ENCODE measurements at places on chromosomes 12 and 14. TPM values are rescaled to one million over a fixed set of nuclear protein-coding genes. Genes with fewer than 3 reads are reported as not detected.

Gene CCDC197
- total RNA-seq: not detected

Gene LMO3
- 54.8 TPM for total RNA-seq

Gene PLXNC1
- 7.8 TPM for total RNA-seq

Gene PTPRB
- total RNA-seq: 1.0 TPM

Gene SLC22A17
- total RNA-seq: 2.7 TPM

Gene NUDT4
- 75.1 TPM for total RNA-seq

Gene CD163L1
- total RNA-seq: 1.3 TPM

DNA sequence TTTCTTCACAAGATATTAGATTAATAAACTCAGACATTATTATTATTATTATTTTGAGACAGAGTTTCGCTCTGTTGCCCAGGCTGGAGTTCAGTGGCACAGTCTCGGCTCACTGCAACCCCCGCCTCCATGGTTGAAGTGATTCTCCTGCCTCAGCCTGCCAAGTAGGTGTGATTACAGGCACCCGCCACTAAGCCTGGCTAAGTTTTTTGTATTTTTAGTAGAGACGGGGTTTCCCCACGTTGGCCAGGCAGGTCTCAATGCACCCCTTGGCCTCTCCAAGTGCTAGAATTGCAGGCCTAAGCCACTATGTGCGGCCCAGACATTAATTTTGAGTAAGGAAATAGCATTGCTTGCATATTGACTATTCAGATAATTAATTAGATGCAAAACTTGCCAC lies 554.9 kb upstream of the LRFN5 start:
- ATAC-seq: no peak

- ATAC-seq: no peak
These were observed 27.1 kb downstream of the PRKAB1 start for GRCh38 chr12:119695034-119695433.

GRCh38 chr12:90129366-90130030 lies 420.9 kb upstream of the ATP2B1 start:
- no peak for ATAC-seq

DNA sequence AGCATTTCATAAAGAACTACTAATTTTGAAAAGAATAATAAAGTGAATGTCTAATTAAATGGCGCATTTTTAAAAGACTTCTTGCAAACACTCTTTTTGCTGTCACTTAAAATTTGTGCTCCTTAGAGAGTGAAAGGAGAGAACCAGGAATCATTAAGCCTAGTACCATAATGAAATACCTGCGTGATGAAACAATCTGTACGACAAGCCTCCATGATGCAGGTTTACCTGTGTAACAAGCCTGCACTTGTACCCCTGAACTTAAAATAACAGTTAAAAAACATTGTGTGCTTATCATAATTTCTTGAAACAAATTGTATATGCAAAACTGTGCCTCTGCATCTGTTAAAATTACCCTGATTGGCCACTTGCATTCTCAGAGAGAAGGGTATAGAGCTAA lies 108.1 kb downstream of the MGAT4C start:
- no peak for ATAC-seq

Gene CLEC2D
- 2.8 TPM for total RNA-seq

GRCh38 chr12:7970475-7971252 lies 34.7 kb upstream of the SLC2A3 start:
- peak; percentile 97 for ATAC-seq

- no peak for ATAC-seq
These were observed 2.7 kb downstream of the OTX2 start for GRCh38 chr14:56807386-56808109.

DNA sequence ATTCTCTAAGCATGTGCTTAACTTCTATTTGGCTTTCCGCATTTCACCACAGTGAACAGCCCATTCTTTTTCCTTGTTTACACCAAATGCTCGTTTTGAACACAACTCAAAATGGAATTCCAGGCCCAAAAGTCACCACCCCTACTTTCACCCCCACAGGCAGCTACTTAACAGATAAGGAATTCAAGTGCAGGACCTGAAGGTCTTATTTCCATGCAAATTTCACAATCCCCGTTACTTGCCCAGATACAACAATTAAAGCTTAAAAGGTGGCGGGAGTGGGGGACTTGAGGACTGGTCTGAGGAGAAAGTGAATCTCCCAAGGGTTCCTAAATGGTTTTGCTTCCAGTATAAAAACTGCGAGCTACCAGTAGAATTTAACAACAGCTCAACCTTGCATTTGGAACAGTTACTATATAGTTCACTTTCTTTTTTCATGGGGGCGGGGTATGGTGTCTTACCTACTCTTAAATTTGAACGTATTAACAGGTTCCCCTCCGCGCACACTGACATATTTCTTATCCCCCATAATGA lies 3.7 kb downstream of the USP44 start:
- no peak for ATAC-seq

- no peak for ATAC-seq
These were observed 51.4 kb downstream of the TMEM132C start for GRCh38 chr12:128318341-128318740.

DNA sequence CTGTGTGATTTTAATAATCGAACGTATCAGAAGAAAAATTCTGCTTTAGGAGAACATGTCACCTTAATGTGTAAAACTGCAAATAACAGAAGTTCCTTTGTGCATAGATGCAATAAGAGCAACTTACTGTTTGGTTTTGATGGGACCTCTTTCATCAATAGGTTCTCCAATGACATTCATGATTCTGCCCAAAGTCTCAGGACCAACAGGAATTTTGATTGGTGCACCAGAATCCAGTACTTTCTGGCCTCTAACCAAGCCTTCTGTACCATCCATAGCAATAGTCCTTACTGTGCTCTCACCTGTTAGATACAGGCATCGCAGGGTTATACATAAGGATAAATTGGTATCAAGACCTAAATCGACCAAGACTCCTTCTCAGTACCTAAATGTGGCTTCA lies 1.1 kb downstream of the ATP5F1B start:
- no peak for ATAC-seq

DNA sequence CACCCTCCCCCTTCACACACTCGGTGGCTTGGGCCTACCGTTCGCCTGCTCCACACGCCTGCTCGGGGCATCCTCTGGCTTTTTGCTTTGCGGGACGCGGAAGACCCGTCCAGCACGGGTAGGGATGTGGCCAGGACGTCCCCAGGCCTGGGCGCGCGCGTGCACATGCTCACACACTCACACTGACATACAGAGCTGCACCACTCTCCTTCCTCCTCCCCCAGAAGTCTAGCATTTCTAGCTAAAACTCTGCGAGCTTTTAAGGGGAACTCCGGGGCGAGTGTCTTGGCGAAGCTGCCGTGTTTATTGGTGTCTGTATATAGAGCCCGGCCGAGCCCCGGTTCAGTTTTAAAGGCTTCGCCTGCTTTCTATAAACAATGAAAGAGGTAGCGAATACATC lies 5.0 kb downstream of the TBX5 start:
- ATAC-seq: peak; percentile 41

Gene CEBPE
- total RNA-seq: not detected

GRCh38 chr14:63867933-63868921 lies 15.4 kb downstream of the SYNE2 start:
- ATAC-seq: no peak

Gene KRT79
- total RNA-seq: not detected

DNA sequence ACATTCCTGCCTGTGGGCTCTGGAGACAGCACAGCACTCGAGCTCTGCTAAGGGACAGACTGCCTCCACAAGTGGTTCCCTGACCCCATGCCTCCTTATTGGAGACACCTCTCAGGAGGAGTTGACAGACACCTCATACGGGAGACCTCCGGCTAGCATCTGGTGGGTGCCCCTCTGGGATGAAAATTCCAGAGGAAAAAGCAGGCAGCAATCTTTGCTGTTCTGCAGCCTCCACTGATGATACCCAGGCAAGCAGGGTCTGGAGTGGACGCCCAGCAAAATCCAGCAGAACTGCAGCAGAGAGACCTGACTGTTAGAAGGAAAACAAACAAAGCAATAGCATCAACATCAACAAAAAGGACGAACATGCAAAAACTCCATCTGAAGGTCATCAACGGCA lies 639.4 kb downstream of the SLC16A7 start:
- no peak for ATAC-seq

DNA sequence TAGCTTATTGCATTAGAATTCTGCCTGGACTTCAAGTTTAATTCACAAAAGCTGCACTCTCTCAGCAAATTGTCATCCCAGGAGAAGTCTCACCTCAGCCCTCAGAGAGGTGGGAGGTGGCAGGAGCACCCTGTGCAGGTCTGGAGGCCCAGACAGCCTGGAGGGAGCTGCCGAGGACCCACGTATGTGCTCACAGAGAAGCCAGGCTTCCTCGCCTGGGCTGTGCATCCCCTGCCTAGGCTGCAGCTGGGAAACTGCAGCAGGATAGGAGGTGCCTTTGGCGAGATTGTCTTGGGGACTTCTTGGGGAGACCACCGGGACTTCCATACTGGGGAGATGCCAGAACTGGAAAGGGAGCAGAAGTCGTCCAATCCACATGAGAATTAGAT lies 8.8 kb downstream of the CPNE6 start:
- ATAC-seq: no peak

Gene FBLN5
- 4.9 TPM for total RNA-seq

DNA sequence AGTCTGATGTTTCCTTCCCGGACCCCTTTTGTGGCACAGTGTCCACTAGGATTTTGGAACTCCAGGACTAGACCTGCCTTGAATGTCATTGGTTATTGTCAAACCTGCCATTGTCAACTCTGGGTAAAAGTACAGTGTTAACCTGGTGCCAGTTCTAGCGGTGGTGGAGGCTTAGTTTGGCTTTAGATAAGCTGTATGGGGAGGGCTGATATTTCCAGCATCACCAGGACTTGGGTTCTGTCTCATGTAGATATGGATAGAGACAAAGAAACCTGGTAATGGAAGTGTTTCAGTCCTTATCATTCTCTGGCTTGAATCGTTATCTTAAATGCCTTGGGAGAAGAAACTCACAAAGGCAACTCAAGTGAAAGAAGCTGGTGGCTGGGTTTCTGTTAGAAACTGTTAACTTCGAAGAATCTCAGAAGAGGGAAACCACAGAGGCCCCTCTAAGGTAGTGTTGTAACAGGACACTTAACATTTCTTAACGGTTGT lies 10.6 kb downstream of the CHST11 start:
- no peak for ATAC-seq

DNA sequence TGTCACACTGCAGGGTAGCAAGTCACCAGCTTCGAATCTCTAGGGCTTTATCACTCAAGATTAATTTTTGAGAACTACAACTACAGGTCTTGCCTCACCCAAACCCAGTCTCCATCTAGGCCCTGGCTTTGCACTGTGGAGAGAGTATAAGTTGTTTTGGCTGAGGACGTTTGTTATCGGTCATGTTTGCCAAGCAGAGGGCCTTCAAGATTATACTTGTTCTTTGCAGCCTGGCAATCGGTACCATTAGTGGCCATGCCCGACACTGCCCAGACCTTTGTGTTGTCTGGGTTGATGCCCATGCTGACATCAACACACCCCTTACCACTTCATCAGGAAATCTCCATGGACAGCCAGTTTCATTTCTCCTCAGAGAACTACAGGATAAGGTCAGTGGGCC lies 25.7 kb downstream of the ARG2 start:
- no peak for ATAC-seq

Gene HOTAIR
- not detected for total RNA-seq

Gene ERP27
- total RNA-seq: not detected

Gene ZNF605
- 12.1 TPM for total RNA-seq

Gene MYO1A
- not detected for total RNA-seq

Gene IRAK3
- total RNA-seq: 18.6 TPM

DNA sequence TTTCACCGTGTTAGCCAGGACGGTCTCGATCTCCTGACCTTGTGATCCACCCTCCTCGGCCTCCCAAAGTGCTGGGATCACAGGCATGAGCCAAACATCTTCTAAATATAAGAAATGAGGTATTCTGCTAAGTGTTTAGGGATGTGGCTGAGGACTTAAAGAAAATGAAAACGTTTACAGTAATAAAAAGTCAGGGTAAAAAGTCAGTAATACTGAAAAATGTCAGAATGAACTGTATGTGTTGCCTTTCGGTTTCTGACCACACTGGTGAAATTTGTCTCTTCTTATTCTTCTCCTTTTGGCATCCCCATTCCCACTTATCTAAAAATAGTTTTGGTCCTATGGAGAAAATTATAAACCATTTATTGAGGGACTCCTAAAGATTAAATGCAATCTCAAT lies 20.5 kb downstream of the TMEM116 start:
- no peak for ATAC-seq

Gene RGS6
- 0.85 TPM for total RNA-seq

Gene OTOGL
- total RNA-seq: 0.64 TPM

Gene ZNF84
- total RNA-seq: 59.7 TPM

DNA sequence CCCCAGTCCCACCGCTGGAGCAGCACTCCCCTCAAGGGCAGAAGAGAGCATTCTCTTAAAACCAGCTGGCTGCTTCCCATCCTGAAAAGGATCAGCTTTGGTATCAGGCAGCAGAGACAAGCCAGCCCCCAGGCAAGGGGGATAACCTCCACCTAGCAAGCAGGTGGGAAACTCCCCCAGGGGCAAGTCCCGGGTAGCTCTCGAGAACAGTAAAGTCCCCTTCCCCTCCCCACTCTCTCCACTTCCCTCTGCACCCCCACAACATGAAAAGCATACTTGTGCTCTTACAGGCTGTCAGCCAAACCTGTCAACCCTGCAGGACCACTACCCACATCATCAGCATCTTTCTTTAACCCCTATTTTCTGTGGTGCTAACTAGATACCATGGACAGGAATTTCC lies 254.0 kb downstream of the NTF3 start:
- ATAC-seq: no peak

Gene TMPRSS12
- total RNA-seq: 0.24 TPM

- peak; percentile 68 for ATAC-seq
These were observed 23.3 kb downstream of the GABARAPL1 start for GRCh38 chr12:10235761-10236631.

DNA sequence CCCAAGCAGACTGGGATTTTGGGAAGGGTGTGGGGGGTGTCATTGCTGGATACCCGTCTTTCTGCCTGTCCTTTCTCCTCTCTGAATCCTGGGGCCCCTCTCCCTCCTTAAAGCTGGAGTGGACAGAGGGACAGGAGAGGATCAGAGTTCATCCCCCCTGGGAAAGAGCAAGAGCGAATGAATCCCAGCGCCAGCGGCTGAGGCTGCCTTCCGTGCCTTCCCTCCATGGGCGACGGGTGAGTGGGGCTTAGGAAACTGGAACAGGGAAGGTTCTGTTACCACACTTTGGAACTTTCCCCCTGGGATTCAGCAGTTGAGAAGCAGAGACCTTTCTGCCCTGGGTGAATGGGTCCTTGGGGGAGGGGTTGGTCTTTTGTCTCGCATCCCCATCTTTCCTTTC lies 16.2 kb upstream of the RIN3 start:
- ATAC-seq: no peak

Gene STXBP6
- 7.3 TPM for total RNA-seq

- ATAC-seq: no peak
These were observed 16.1 kb downstream of the GPR68 start for GRCh38 chr14:91228112-91229004.

DNA sequence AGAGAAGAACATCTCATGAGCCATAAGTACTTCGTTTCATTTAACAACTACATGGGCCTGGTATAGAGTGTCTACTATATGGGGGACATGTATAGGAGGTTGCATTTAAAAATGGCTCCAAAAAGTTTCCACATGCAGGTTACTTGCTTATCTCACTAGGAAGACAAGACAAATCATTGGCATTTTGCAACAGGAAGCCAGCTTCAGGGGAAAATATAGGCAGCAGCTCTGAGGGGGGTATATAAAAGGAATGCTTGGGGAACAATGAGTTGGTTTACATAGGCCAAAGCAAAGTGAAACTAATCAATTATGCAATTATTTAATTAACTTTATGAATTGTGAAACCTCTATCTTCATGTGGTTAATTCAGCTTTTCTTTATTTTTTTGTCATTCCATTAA lies 225.3 kb downstream of the KCNH5 start:
- no peak for ATAC-seq

GRCh38 chr14:68506021-68506644 lies 286.7 kb downstream of the ZFP36L1 start:
- ATAC-seq: peak; percentile 35

- no peak for ATAC-seq
These were observed 502.3 kb upstream of the RGS6 start for GRCh38 chr14:71429902-71430301.

All from motor neuron (in vitro differentiated cells).